Mucosa of gallbladder (tissue), 1 donor: ENCODE measurements at places on chromosomes 3 and 15.

- DNase-seq: no peak
Observed at GRCh38 chr3:36765104-36765503, 751 bp upstream of the DCLK3 start.

DNA sequence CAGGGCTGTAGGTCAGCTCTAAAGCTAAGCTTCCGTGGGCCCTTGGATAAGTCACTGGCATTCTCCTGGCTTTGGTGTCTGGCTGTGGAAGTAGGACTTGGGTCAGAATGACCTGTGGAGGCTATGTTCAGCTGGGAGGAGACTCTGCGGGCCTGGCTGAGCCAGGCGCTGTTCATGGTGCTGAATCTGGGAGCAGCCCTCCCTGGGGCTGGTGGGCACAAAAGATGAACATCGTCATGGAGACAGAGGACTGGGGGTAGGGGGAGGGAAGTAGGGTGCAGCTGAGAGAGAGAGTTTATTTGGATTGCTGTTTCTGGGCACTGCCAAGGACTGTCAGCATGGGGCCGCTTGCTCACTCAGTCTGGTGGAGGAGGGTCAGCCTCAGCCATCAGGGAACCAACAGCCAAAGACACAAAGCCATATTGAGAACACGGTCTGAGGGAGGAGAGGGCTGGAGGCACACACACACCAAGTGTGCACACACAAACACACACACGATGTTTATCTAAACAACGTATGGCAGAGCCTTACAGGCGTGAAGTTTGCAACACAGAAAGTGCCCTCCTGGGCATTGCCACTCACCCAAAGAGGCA lies 120.7 kb upstream of the LINGO1 start:
- DNase-seq: peak; percentile 14

- no peak for DNase-seq
Observed at GRCh38 chr15:84762840-84763572, 14.6 kb downstream of the ZNF592 start.

DNA sequence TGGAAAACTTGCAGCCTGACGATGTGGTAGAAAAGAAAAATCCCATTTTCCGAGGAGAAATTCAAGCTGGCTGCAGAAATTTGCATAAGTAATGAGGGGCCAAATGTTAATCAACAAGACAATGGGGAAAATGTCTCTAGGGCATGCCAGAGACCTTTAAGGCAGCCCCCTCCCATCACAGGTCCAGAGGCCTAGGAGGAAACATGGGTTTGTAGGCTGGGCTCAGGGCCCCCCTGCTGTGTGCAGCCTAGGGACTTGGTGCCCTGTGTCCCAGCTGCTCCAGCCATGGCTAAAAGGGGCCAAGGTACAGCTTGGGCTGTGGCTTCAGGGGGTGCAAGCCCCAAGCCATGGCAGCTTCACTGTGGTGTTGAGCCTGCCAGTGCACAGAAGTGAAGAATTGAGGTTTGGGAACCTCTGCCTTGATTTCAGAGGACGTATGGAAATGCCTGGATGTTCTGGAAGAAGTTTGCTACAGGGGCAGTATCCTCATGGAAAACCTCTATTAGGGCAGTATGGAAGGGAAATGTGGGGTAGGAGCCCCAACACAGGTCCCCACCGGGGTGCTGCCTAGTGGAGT lies 75.9 kb upstream of the CADPS start:
- DNase-seq: no peak

- no peak for DNase-seq
Observed at GRCh38 chr15:45023659-45024225, 747 bp downstream of the SORD start.

DNA sequence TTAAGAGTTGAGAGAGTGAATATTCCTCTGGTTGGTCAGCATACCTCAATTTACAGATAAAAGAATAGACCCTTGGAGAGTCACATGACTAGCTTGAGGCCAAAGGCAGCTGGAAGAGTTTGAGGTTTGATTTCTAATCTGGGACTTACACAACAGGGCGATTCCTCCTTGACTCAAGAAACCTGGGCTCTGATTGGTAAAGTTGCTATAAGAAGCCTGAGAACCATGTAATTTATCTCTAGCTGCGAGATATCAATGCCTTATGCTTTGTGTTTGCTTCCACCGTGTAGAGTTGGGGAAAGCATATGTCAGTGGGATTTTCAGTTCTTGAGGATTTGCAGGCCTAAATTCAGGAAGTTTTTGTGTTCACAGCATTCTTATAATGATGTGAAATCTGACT lies 206.0 kb downstream of the KLHL25 start:
- no peak for DNase-seq
